Naive thymus-derived CD8-positive, alpha-beta T cell (primary cell): ENCODE measurements at places on chromosomes 1 and 21.

DNA sequence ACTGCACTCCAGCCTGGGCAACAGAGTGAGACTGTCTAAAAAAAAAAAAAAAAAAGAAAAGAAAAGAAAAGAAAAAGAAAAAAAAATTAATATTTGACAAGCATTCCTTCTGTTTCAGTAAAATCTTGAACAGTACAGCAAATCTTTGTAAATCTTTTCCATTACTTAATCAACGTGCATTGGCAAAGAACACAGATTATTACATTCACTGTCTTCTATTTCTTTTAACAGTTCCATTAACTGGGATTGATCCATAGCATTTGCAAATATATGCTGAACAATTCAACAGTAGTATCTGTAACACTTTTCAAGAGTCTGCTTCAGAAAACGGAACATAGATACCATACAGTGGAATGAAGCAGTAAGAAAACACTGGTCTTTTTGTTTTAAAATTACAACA, 9.8 kb downstream of the SAMD13 start:
- no peak overlapping the region for H3K27ac ChIP-seq
- no peaks in the 10 kb centered on the region for H3K4me1 ChIP-seq
- H3K27me3 ChIP-seq = no peaks in the 10 kb centered on the region
- peaks cover 11% of the 10 kb centered on the region for H3K36me3 ChIP-seq
- H3K4me3 ChIP-seq = no peak overlapping the region

GRCh38 chr1:58971629-58972140, 187.8 kb upstream of the JUN start:
- no peak overlapping the region for H3K27ac ChIP-seq
- no peak for DNase-seq
- H3K36me3 ChIP-seq = no peaks in the 10 kb centered on the region
- H3K27me3 ChIP-seq = no peaks in the 10 kb centered on the region

- H3K36me3 ChIP-seq = peaks cover 15% of the 10 kb centered on the region
- H3K27ac ChIP-seq = peak overlapping the region; percentile 94
- H3K27me3 ChIP-seq = no peaks in the 10 kb centered on the region
- H3K4me1 ChIP-seq = peaks cover 49% of the 10 kb centered on the region
- no peak overlapping the region for H3K4me3 ChIP-seq
These were observed 4.8 kb upstream of the SELENON start for GRCh38 chr1:25795211-25795610.

GRCh38 chr1:182848736-182849135, 9.6 kb downstream of the DHX9 start:
- H3K27ac ChIP-seq = peak overlapping the region; percentile 63
- peak overlapping the region; percentile 19 for H3K4me3 ChIP-seq
- peaks cover 5% of the 10 kb centered on the region for H3K36me3 ChIP-seq
- no peaks in the 10 kb centered on the region for H3K27me3 ChIP-seq

GRCh38 chr21:16262091-16262490, 532.3 kb downstream of the USP25 start:
- H3K27me3 ChIP-seq = no peaks in the 10 kb centered on the region
- no peak for DNase-seq
- H3K27ac ChIP-seq = no peak overlapping the region
- H3K4me3 ChIP-seq = no peak overlapping the region
- H3K36me3 ChIP-seq = no peaks in the 10 kb centered on the region

DNA sequence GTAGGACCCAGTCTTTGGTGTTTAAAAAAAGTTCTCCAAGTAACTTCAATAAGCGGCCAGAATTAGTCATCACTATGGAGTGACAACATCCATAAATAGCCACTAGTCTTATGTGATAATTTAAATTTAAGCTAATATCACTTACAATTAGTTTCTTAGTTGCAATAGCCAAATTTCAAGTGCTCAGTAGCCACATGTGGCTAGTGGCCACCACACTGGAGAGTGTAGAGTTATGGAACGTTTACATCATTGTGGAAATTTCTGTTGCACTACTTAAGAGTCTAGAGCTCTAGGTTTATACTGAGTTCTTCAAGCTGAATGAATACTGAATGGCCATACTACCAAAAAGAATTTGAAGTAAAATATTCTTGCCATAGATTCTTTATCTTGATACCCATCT, 121.1 kb downstream of the RUNX1 start:
- H3K27ac ChIP-seq = no peak overlapping the region
- H3K36me3 ChIP-seq = peaks cover 15% of the 10 kb centered on the region
- H3K27me3 ChIP-seq = no peaks in the 10 kb centered on the region
- H3K4me3 ChIP-seq = no peak overlapping the region
- H3K4me1 ChIP-seq = peaks cover 77% of the 10 kb centered on the region
- DNase-seq = no peak

GRCh38 chr21:22364163-22364562, 1366.0 kb downstream of the NCAM2 start:
- H3K36me3 ChIP-seq = no peaks in the 10 kb centered on the region
- H3K27ac ChIP-seq = no peak overlapping the region
- no peaks in the 10 kb centered on the region for H3K4me1 ChIP-seq
- no peaks in the 10 kb centered on the region for H3K27me3 ChIP-seq
- DNase-seq = no peak

DNA sequence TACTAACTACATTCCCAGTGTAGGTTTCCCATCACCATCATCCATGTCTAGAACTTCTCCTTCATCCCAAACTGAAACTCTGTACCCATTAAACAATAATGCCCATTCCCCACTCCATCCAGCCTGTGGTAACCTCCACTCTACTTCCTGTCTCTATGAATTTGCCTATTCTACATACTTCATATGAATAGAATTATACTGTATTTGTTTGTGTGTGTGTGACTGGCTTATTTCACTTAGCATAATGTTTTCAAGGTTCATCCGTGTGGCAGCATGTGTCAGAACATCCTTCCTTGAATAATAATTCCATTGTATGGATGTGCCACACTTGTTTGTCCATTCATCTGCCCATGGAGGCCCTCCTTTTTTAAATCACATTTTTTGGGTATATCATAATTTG, 35.7 kb downstream of the ATP2B4 start:
- H3K27me3 ChIP-seq = no peaks in the 10 kb centered on the region
- no peaks in the 10 kb centered on the region for H3K36me3 ChIP-seq

DNA sequence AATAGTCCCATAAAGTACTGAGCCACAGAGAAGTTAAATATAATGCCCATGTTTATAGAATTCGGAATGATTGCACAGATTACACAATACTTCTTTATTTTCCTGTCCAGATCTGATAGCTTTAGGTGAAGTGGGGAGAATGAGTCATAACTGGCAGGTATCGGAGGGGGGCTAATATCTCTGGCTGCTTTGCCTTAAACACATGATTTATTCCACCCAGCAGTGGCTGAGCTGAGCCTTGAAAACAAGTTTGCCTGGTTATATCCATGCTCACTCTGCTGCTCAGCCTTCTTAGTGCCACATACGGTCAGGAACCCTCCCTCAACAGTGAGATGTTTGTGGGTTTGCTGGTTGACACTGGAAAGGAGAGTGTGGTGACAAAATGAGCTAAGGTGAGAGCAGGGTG, 119.7 kb upstream of the ZNF648 start:
- no peak overlapping the region for H3K27ac ChIP-seq
- H3K36me3 ChIP-seq = no peaks in the 10 kb centered on the region
- DNase-seq = no peak
- H3K4me1 ChIP-seq = no peaks in the 10 kb centered on the region
- H3K4me3 ChIP-seq = no peak overlapping the region
